H1 (cell line): ENCODE measurements at places on chromosomes 4 and X. TPM values are rescaled to one million over a fixed set of nuclear protein-coding genes. Genes with fewer than 3 reads are reported as not detected.

TGIF2LX gene
- not detected in 2 replicates for total RNA-seq

FGB gene
- not detected in 2 replicates for total RNA-seq

MAGEA2B gene
- total RNA-seq: 0.29 TPM in 1 of 2 replicates, not detected in the other

PDCL2 gene
- total RNA-seq: not detected in 2 replicates

CSAG1 gene
- total RNA-seq: not detected in 2 replicates

- DNase-seq: no peak
- H3K27me3 ChIP-seq: no peaks in the 10 kb centered on the region
- H3K4me3 ChIP-seq: no peak overlapping the region
- no peaks in the 10 kb centered on the region for H3K36me3 ChIP-seq
- H3K27ac ChIP-seq: no peak overlapping the region
- H3K4me1 ChIP-seq: peaks cover 15% of the 10 kb centered on the region
Measured at GRCh38 chr4:40193016-40193571, 3.7 kb upstream of the RHOH start.

DNA sequence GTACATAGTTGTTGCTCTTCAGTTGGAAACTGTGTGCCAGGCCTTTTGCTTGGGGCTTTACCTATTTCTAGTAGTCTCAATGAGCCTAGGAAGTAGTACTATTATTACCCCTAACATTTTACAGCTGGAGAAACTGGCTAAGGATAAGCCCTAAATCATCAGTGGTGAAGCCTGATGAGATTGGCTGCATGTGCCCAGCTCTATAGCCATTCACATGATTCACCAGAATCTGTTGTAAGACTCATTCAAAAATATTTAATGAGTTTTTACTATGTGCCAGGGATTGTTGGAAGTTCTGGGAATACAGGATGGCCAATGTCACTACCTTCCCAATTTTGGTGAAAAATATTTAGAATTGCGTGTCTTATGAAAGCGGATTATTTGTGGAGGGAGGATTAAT is 2.8 kb downstream of the KIT start:
- peaks cover 2% of the 10 kb centered on the region for H3K27me3 ChIP-seq
- peaks cover 6% of the 10 kb centered on the region for H3K4me1 ChIP-seq
- no peak overlapping the region for H3K27ac ChIP-seq
- no peak overlapping the region for H3K4me3 ChIP-seq

DNA sequence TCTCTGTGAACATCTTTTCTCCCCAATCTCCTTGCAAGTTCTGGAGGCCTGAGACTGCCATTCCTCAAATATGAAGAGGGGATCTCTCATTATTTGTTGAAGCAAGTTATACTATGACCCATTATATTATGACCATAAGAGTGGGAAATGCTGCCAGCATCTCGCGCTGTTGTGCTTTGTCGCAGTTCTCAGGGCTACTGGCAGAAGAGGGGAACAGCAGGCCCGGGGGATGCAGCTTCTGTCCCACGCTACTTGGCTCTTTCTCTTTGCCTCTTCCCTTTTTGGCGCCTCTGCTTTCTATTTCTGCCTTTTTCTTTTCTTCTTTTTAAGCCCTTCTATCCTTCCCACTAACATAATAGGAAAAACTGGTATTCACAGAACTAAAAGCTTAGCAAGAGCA is 64.2 kb downstream of the GEMIN8 start:
- H3K27ac ChIP-seq: no peak overlapping the region
- DNase-seq: no peak
- H3K27me3 ChIP-seq: no peaks in the 10 kb centered on the region
- H3K4me1 ChIP-seq: no peaks in the 10 kb centered on the region

- no peak overlapping the region for H3K4me3 ChIP-seq
- no peak for DNase-seq
- no peak overlapping the region for H3K27ac ChIP-seq
Measured at GRCh38 chr4:16627999-16628398, 270.4 kb downstream of the LDB2 start.

GRCh38 chrX:10833299-10834169 is 213.1 kb upstream of the MID1 start:
- no peak overlapping the region for H3K27ac ChIP-seq
- DNase-seq: peak; percentile 10
- no peaks in the 10 kb centered on the region for H3K36me3 ChIP-seq
- H3K4me3 ChIP-seq: no peak overlapping the region
- H3K4me1 ChIP-seq: no peaks in the 10 kb centered on the region

- no peaks in the 10 kb centered on the region for H3K36me3 ChIP-seq
- no peaks in the 10 kb centered on the region for H3K27me3 ChIP-seq
- no peak for DNase-seq
- no peaks in the 10 kb centered on the region for H3K4me1 ChIP-seq
- no peak overlapping the region for H3K4me3 ChIP-seq
Measured at GRCh38 chr4:82611527-82611926, 49.7 kb upstream of the TMEM150C start.

GRCh38 chrX:51456246-51456645 is 40.1 kb downstream of the NUDT11 start:
- H3K4me3 ChIP-seq: no peak overlapping the region
- H3K36me3 ChIP-seq: no peaks in the 10 kb centered on the region
- H3K27ac ChIP-seq: no peak overlapping the region
- no peaks in the 10 kb centered on the region for H3K27me3 ChIP-seq

GRCh38 chr4:39883646-39884045 is 94.1 kb downstream of the PDS5A start:
- no peaks in the 10 kb centered on the region; the same call in 1 of the 2 replicates for H3K4me1 ChIP-seq
- DNase-seq: no peak
- H3K27ac ChIP-seq: no peak overlapping the region
- H3K4me3 ChIP-seq: no peak overlapping the region

- DNase-seq: no peak
- no peaks in the 10 kb centered on the region for H3K27me3 ChIP-seq
- H3K4me3 ChIP-seq: no peak overlapping the region
- no peaks in the 10 kb centered on the region for H3K4me1 ChIP-seq
- no peak overlapping the region for H3K27ac ChIP-seq
Measured at GRCh38 chr4:39304651-39305050, 61.5 kb downstream of the RFC1 start.

DNA sequence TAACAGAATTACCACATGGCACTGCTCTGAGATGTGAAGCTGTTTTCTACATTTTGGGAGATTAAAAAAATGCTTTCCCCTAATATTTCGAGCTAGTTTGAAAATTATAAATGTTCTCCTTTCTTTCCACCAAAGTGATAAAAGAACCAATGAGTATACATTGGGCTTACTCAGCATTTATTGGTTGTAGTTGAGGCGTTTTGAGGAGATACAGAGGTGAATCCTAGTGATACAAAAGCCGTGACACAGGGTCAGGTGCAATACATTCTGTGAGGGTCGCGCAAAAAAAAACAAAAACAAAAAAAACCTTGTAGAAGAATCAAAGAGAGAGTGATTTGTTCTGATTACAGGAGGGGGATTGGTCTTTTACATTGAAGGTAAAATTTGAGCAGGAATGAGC is 32.4 kb upstream of the CYP4V2 start:
- H3K4me1 ChIP-seq: no peaks in the 10 kb centered on the region; the same call in 1 of the 2 replicates
- no peak overlapping the region for H3K4me3 ChIP-seq
- H3K36me3 ChIP-seq: no peaks in the 10 kb centered on the region
- no peaks in the 10 kb centered on the region for H3K27me3 ChIP-seq
- no peak for DNase-seq

- H3K36me3 ChIP-seq: no peaks in the 10 kb centered on the region
- no peak for DNase-seq
- no peak overlapping the region for H3K27ac ChIP-seq
- H3K4me1 ChIP-seq: no peaks in the 10 kb centered on the region
- H3K27me3 ChIP-seq: no peaks in the 10 kb centered on the region
- H3K4me3 ChIP-seq: no peak overlapping the region
Measured at GRCh38 chrX:125210146-125210545, 109.5 kb upstream of the TEX13C start.
